NCI-H2029 treated with DMSO at 0.1 percent for 48 hours (cell line): ENCODE measurements at places on chromosomes 2 and 18.

DNA sequence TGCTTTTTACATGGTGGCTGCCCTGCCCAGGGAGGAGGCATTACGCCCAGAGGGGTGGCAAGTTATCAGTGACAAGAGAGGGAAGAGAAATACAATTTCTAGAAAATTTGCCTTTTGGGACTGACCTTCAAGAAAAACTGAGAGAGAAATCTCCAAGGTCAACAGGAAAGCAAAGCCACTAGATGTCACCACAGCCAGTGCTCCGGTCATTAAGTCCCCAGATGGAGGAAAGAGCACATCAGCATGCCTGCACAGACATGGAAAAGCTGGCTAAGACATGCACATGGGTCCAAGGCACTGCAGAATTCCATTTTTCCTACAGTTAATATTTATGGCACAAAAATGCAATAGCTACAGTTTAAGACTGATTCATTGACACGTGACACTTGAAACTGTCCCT, 21.0 kb downstream of the FHL2 start:
- DNase-seq: no peak

- no peak for DNase-seq
Observed at GRCh38 chr2:163171786-163172530, 333.4 kb upstream of the KCNH7 start.

GRCh38 chr2:208036357-208036756, 11.0 kb upstream of the PLEKHM3 start:
- no peak for DNase-seq

DNA sequence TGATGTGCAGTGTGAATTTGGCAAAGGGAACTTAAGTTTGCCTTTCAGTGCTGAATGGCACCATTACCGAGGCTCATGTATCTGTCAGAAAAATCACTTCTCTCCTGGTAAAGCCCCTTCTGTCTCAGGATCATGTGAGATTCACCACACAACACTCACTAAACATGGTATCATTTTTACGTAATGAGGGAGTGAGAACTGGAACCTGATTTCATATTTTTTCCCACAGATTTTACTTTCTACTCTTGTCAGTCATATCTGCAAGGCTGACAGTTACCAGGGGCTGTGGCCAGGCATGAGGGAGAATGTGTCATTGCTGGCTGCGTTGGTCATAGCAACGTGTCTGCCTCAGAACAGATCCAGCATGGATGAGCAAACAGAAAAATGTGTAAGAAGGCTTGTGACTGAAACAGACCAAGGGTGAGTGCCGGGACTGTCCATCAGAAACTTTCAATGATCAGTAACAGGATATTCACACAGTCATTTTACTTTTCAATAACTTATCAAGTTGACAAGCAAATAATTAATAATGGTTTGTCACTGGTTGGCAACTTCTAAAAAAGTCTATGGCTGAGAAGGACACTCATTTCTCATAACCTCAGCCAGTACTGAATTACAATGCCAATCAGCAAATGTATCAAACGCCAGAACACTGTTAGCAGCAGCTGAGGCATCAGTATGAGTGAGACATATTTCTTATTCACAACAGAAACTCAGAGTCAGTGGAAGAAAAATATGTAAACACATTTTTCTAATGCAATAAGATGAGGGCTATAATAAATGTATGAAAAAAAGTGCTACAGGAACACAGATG, 100.5 kb downstream of the CDC42EP3 start:
- DNase-seq: no peak

GRCh38 chr2:33929467-33929866, 330.4 kb upstream of the FAM98A start:
- no peak for DNase-seq

GRCh38 chr18:63238693-63239075, 80.9 kb downstream of the BCL2 start:
- no peak for DNase-seq

DNA sequence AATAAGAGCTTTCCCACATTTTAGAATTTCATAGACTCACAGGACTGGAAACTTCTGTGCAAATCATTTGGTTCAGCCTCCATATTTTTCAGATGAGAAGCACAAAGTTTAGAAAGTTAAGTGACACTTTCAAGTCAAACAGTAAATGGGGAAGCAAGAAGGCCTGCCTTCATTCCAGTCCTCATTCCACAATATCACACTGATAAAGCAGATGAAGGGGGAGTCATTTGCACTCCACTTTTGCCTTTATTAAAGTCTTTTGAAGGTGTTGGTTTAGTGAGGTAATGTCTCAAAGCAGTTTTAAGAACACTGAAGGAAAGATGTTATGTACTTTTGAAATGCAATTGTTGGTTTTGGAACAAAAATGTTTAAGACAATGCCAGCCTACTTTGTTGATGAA, 32.7 kb upstream of the STAT4 start:
- no peak for DNase-seq

DNA sequence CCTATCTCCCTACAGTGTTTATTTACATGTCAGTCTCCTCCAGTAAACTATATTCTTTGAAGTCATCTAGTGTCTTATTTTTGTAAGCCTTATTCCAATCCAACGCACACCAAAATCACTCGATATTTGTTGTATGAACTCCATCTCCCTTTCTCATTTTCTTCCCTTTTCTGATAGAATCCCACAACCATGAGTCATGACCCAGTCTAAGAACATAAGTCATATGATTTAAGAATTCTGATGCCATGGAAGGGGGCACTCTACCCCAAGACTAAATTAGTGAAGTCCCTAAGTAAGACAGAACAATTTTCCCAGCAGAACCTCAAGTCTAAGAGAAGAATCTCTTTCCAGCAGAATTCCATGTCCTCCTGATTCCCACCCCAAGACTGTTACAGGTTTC, 5.4 kb downstream of the CHMP3 start:
- no peak for DNase-seq

GRCh38 chr2:219120082-219120481, 40.5 kb downstream of the NHEJ1 start:
- no peak for DNase-seq

DNA sequence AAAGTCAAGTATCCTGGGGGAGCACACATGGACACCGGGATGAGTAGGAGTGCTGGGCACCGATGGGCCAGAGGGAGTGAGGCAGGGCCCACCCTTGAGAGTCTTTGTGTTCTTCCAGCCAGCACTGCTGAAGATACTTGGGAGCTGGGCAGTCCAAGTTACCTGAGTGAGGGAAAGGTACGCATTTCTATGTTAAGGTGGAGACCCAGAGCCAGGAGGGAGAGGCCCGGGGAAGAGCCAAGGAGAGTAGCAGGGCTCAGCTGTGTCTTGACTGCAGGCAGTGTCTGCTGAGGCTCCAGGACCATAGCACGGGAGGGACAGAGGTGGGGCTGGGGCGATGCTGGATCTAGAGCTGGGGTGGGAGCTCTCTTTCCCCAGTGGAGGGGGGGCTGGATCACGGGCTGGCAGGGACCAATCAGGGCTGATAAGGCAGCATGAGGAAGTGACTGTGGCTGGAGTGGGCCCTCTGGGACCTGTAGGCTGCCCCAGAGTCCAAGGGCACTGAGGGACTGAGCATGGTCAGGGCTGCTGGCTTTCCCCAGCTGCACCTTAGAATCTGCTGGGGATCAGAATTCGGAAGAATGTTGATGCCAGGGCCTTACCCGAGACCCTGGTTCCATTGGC, 289.2 kb downstream of the PHLPP1 start:
- DNase-seq: no peak

DNA sequence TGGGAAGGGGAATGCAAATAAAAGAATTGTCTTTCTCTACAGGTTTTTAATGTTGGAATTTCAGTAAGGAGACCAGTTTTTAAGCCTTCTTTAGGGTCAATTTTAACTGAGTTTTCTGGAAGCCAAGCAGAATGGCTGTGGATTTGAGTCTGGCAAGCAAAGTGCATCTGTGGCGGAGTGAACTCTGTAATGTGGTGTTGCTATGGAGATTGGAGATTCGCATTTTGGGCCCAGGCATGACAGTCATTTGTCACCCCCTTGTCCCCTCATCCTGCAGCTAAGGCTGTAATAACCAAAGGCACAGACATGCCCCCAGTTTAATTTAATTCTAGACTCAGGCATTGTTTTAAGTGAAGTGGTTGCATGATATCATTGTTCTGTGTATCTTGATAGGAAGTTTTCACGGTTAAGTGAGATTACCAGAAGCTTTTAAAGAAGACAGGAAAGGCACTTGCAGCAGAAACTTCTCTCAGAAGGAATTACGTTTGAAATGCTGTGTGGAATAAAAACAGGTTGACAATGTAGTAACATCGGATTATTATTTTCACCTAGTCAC, 30.6 kb downstream of the ARMC9 start:
- no peak for DNase-seq

DNA sequence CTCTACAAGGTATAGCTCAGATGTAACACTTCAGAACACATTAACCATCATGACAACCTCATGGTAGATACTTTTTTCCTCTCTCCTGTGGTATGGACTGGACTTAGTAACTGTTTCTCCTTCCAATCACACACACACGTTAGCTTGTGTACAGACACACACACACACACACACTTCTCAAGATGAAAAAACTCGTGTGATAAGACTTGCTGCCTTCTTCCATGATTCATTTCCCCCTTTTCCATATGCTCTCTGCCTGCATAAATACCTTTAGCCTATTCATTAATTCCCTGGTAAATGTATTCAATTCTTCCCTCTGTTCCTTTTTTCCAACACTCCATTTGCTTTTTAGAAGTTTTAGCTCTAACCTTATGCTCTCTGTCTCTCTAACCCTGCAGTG, 118.9 kb upstream of the TANK start:
- DNase-seq: no peak

- DNase-seq: no peak
Observed at GRCh38 chr18:8279781-8280330, 329.4 kb upstream of the RAB12 start.

GRCh38 chr18:62033756-62034155, 140.9 kb upstream of the RNF152 start:
- DNase-seq: no peak

DNA sequence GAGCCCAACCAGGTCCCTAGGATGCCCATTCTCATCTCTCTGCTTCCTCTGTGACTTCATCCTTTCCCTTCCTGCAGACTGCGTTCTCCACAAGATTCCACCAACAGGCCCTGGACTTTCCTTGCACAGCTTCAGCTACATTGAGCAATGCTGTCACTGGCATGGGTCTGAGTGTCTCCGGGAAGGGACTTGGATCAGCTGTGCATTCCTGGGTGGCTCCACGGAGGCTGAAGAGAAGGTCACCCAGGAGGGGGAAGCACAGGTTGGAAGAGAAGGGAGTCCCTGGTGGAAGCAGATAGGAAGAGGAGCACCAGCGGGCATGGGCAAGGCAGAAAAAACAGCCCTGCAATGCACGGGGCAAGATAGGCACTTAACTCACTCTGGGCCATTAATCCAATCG, 140.5 kb downstream of the UXS1 start:
- no peak for DNase-seq
